ENCODE measurements at places on chromosomes 5 and 9.

- no peak for DNase-seq
Observed at GRCh38 chr5:67353500-67354450, 157.2 kb upstream of the CD180 start.

GRCh38 chr5:136021016-136021405, 7.8 kb upstream of the TGFBI start:
- DNase-seq = no peak

DNA sequence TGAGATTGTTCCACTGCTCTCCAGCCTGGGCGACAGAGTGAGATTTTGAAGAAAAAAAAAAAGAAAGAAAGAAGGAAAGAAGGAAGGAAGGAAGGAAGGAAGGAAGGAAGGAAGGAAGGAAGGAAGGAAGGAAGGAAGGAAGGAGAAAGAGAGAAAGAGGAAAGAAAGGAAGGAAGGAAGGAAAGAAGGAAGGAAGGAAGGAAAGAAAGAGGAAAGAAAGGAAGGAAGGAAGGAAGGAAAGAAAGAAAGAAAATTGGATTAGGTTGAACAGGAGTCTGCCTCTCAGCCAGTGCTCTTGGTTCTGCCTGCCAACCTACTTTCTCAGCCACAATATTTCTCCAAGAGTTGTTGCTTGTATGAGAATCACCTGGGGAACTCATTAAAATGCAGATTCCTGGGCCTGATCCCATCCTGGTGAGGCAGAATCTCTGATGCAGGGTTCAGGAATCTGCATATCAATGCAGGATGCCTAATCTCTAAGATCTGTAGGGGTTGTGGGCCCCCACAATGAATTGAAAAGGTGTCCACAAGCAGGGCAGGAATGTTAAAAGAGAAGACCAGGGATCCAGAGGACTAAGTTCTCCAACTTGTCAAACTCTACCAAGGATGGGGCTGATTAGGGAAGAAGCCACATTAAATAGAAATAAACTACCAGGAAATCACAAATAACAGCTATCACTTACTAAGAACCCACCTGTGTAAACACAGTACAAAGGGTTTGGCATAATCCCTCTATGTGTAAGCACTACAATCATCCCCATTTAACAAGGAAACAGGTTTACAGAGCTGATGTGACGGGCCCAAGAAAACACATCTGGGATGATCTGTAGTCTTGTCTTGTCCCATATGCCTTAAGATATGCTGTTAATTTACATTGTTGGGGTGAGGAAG, 23.4 kb upstream of the GALNT10 start:
- no peak for DNase-seq

- DNase-seq = no peak
Observed at GRCh38 chr5:73438645-73439470, 9.7 kb downstream of the FOXD1 start.

GRCh38 chr5:34660444-34660843, 4.3 kb downstream of the RAI14 start:
- DNase-seq = no peak

- no peak for DNase-seq
Observed at GRCh38 chr5:143297756-143298155, 105.7 kb downstream of the NR3C1 start.

DNA sequence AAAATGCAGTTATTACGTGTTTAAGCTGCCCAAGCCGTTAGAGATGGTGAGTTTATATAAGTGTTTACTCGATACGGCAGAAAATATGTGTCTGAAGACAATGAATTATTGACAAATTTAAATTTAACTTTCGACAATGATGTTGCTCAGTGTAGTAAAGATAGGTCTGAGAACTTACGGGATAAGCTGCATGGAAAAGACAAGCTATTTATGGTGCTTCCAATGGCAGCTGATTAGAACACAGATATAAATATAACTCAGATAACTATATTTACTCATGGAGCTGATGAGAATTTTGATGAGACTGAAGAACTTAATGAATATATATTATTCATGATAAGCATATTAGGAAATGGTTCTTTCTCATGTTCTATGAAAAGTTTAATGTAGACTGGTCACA, 139.3 kb downstream of the AUH start:
- no peak for DNase-seq
